ENCODE measurements at places on chromosomes 2 and 18.

- DNase-seq = no peak
Observed at GRCh38 chr18:39960550-39960949, 1994.5 kb upstream of the PIK3C3 start.

- DNase-seq = no peak
Observed at GRCh38 chr2:96733931-96734330, 5.9 kb downstream of the LMAN2L start.

DNA sequence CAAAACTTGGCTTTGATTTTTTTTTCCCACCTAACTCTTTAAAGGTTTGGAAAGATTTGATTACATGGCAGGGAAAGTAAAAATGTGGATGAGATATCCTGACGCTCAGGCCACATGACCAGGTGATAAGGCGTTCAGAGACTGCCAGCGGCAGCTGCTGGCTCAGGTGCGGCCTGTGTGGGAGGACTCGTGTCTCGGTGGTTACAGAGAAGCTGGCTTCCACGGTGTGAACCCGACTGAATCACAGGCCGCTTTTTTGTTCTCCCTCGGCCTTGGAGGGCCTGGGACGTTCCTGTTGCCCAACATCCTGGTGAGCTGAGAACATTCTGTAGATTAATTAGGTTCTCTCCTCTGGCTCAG is 124.2 kb upstream of the ZNF516 start:
- no peak for DNase-seq

DNA sequence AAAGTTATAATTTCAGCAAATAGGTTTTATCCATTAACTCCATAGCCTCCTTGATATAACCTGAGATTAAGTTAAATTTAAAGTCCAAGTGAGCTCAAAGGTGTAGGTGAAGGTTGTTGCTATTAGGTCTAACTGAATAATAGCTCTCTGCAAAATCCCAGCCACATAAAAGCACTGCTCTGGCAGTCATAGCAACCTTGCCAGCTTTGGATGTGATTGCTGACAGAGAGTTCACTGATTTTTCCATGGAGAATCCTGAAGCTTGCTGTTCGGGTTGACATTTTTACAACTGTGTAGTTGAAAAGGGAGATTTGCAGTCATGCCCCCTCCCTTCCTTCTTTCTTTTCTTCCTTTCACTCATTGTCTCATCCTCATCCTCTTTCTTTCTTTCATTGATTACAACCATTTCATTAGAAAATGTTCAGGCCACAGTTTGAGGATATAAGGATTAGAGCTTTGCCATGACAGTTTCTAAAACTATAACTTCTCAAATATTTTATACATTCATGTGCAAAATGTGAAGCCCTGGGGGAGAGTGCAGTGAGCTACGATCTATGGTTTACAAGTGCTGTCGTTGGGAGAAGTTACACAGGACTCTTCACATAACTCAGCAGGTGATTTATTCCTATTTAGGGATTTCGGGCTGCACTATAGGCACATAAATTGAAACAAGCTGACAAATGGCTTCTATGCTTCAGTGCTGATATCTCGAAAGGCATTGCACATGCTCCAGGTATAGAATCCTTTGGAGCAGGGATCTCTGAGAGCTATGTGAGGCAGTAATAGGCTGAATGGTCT is 193.8 kb downstream of the LRRTM4 start:
- DNase-seq = no peak

GRCh38 chr2:25558262-25558661 is 115.1 kb downstream of the DTNB start:
- no peak for DNase-seq

GRCh38 chr18:11322006-11322405 is 172.6 kb upstream of the PIEZO2 start:
- no peak for DNase-seq

GRCh38 chr2:99354070-99354469 is 16.9 kb downstream of the EIF5B start:
- no peak for DNase-seq

DNA sequence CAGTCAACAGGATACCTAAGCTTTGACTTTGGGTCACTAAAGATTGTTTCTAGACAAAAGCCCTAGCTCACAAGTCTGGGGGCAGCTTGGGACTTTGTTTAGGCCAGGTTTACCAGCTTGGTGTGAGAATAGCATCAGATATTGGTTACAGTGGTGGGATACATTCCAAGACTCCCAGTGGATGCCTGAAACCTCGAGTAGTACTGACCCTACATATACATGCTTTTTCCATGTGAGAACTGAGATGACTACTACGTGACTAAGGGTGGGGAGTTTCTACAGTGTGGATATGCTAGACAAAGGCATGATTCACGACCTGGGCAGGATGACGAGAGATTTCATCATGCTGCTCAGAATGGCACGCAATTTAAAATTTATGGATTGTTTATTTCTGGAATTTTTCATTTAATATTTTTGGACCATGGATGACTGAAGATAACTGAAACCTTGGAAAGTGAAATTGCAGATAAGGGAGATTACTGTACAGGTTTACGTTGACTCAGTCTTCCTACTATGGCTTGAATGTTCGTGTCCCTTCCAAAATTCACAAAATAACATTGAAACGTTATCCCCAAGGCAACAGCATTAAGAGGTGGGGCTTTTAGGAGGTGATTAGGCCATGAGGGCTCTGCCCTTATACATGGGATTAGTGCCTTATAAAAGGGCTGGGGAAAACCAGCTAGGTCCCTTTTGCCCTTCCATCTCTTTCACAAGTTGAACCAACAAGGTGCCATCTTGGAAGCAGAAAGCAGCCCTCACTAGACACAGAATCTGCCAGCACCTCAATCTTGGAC is 50.2 kb upstream of the CTAGE1 start:
- DNase-seq = no peak

- DNase-seq = peak; percentile 27
Observed at GRCh38 chr2:12718015-12718671, 1.4 kb downstream of the TRIB2 start.

DNA sequence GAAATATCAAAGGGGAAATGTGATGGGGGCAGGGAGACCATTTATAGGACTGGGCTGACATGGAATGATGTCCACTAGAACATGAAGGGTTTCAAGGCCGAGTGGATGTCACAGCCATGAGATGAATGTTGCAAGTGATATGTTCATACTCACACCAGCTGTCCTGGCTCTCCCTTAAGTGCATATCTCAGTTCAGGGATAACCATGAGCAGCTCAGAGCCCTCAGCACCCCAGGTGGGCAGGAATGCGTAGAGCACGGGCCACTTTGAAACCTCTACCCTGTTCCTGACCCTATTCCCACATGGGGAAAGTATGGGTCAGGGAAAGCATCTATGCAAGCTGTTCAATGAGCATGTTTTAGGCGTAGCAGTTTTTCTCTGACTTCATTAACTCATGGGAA is 12.4 kb upstream of the EML4 start:
- no peak for DNase-seq

DNA sequence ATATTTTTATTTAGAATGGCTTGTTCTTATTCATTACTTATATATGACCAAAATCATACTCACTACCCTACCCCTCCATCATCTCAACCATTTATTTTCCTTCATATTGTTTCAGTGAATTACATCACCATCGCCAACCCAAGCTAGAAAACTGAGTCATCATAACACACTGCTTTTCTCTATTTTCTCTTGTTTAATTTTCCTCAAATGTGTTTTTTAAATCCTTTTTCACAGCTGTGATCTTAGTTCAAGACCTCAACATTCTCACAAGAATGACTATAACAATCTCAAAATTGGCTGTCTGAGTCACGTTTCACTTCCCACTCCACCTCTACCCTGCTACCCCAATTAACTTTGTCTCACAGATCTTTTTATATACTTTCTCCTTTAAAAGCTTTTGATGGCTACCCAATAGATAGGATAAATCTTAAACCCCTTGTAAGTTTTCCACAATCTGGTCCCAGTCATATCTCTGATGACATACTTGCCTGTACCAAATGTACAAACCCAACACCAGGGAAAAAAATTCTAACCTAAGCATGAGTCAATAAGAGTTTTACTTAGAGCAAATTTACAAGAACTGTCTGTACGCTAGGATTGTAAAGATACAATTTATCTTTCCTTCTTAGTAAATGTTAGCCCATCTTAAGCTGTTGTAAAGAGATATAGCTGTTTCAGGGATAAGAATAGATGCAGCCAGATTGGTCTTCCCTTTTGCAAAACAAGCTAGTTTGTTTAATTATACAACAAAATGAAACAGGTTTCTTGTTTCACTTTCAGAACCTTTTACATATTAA is 635.1 kb upstream of the SLC39A10 start:
- no peak for DNase-seq

GRCh38 chr2:54557601-54558187 is 101.6 kb downstream of the SPTBN1 start:
- peak; percentile 71 for DNase-seq

Measured in activated naive CD8-positive, alpha-beta T cell treated with anti-CD3 and anti-CD28 coated beads, Interleukin-2, amount 50 U/mL, for 24 hours (primary cell).